C1 segment of cervical spinal cord (tissue), 14 donors: ENCODE measurements at places on chromosomes 2 and 18.

GRCh38 chr2:76731157-76731556 lies 791.0 kb downstream of the LRRTM4 start:
- no peak for DNase-seq

GRCh38 chr2:70508711-70509462 lies 44.7 kb downstream of the TGFA start:
- DNase-seq = no peak

- DNase-seq = no peak
Measured at GRCh38 chr2:145760781-145761649, 1241.1 kb upstream of the ZEB2 start.

- DNase-seq = no peak
Measured at GRCh38 chr18:45621061-45621511, 5.8 kb downstream of the SLC14A2 start.

- no peak for DNase-seq
Measured at GRCh38 chr18:64562651-64563050, 413.8 kb upstream of the LINC00305 start.

GRCh38 chr2:171878481-171878993 lies 15.5 kb downstream of the SLC25A12 start:
- no peak for DNase-seq

DNA sequence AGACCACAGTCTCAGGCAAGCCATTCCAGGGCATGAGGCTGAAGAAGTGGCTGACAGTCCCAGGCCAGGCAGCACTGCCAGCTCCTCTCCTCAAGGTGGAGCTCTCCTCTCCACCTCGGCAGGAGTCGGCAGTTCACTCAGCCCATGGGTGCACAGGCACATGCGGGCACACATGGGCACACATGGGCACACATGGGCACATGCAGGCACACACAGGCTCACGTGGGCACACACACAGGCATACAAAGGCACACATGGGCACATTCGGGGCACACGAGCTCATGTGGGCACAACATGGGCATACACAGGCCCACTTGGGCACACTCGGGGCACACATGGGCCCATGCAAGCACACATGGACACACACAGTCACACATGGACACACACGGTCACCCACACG lies 65.3 kb upstream of the TAF1B start:
- no peak for DNase-seq

DNA sequence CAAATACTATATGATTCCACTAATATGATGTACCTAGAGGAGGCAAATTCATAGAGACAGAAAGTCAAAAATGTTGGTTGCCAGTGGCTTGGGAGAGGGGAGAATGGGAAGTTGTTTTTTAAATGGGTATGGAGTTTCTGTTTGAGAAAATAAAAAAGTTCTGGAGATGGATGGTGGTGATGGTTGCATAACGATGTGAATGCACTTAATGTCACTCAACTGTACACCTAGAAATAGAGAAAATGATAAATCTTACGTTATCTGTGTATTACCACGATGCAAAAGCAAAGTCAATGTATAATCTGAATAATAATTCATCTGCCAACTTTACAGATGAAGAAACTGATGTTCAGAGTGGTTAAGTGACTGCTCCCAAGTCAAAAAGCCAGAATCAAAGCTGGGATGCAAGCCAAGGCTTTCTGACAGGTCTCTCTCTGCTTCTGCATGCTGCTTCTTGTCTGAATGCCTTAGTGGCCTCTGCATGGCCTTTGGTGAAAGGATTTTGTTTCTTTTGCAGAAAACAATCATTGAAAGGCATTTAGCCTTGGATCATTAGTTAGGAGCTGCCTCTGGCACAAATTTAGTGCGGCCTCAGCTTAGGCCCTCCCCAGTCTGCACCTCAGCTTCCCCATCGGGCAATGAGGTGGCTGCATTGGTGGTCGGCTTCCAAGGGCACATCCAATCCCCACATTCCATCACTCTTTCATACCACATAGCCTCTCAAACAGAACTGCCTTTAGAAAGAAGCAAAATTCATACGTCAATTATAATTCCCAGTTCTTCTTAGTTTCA lies 46.5 kb upstream of the MYCN start:
- no peak for DNase-seq

- no peak for DNase-seq
Measured at GRCh38 chr2:20633001-20633400, 17.9 kb downstream of the HS1BP3 start.

DNA sequence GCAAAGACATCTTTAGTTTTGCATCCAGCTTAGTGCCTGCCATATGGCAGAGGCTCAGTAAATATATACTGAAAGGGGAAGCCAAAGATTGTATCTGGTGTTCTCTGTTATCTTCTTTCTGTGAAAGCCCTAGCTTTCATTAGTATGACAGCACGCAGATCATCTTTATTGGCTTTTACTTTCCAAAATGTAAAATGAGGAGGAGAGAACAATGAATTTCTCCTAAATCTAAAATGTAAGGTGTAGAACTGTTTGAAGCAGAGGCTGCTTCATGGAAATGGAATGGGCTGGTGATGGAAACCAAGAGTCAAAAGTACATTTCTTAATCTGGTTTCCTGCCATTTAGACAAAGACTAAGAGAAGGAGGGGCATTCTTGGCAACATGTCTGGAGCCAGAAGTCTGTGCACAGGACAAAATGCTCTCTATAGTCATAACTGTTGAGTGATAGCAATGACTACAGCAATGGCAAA lies 1029.9 kb upstream of the PIK3C3 start:
- DNase-seq = no peak

- DNase-seq = peak; percentile 39
Measured at GRCh38 chr2:2846332-2847208, 515.5 kb upstream of the MYT1L start.

DNA sequence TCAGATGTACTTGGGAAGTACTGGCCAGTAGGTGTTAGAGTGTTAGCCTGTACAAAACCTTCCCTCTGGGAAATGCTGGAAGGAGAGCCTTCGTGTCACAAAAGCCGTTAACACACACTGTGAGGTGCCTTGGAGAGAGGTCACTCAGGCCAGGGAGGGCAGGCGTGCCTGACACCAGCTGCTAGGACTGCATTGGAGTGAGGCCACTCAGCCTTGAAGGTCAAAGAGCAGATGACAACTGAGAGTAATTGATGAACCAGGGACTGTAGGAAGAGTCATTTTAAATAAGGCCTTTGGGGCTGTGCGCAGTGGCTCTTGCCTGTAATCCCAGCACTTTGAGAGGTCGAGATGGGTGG lies 45.4 kb downstream of the ASAP2 start:
- no peak for DNase-seq

GRCh38 chr2:239025096-239025801 lies 177.4 kb downstream of the TWIST2 start:
- DNase-seq = no peak

DNA sequence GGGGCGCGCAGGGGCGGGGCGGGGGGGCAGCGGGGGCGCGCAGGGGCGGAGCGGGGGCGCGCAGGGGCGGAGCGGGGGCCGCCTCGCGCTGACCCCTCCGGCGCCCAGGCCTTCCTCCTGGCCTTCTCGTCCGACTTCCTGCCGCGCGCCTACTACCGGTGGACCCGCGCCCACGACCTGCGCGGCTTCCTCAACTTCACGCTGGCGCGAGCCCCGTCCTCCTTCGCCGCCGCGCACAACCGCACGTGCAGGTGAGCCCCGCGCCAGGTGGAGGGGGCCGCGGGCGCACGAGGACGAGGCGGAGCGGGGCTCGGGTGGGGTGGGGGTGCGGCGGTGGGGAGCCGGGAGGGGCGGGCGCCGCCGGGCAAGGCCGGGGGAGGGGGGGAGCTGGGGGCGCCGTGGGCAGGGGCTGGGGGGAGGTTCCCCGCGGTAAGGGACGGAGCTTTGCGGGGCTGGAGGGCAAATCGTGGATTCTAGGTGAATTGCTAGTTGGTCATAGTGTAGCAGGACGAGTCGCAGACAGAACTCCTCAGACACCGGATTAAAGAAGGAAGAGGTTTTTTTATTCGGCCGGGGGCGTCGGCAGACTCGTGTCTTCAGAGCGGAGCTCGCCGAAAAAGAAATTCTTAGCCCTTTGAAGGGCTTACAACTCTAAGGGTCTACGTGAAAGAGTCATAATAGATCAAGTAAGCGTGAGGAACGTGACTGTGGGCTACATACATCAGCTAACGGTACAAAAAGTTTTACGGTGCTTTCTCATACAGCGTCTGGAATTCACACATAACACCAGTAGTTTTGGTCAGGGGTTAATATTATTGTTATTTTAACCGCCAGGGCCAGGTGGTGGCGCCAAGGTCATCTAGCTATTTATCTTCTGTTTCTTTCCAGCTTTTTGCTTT lies 29.9 kb downstream of the ANO7 start:
- DNase-seq = no peak

GRCh38 chr2:191611614-191612013 lies 66.3 kb upstream of the NABP1 start:
- DNase-seq = no peak

DNA sequence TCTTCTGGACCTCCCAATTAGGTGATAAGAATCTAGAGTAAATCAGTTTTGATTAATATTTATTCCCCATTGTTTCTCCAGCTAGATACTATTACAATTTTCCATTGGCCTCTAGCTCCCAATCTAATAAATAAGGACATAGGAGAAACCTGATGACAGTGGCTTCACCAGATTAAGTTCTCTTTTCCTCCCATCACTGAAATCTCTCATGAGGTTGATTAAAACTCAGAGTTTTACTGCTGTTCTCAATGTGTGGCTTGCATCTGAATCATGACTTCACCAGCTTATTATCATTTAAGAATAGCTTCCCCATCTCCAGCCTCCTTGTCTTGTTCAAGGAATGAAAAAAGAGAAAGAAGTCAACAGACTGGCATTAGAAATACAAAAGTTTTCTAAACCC lies 3.9 kb upstream of the CCDC102B start:
- no peak for DNase-seq

DNA sequence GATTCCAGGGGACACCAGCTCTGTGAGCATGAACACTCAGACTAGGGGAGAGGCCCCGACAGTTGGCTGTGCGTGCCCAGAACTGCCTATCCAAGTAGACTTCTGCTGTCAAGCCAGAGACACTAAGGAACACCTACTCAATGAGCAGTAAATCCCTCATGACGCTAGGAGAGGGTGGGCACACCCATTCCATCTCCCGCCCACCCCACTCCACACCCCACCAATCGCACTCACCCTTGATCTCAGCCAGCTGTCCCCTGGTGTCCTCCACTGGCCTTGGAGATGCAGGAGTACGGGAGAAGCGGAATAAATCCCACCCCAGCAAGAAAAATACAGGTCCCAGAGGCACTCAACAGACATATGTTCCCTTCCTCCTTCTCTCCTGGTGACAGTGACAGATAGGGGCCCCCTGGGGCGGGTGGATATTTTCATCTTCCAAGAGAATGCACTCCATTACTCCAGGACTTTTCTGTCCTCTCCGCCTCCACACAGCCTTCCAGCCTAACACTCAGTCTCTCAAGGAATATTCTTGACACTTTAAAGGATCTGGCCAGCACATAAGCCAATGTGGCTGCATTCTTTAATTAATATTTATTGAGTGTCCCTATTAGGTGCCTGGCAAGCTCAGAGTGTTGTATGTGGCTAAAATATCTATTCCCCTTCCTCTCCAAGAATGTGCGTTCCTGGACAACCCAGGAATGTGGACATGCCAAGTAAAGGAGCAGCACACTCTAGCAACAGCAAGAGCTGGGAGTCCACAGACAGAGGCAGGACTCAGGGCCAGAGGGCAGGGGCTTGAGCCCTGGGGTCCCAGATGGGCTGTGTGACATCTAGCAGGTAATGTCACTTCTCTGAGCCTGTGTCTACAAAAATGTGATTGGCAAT lies 13.1 kb upstream of the SMAD7 start:
- DNase-seq = no peak

- DNase-seq = no peak
Measured at GRCh38 chr2:100986157-100986556, 15.9 kb upstream of the RPL31 start.

DNA sequence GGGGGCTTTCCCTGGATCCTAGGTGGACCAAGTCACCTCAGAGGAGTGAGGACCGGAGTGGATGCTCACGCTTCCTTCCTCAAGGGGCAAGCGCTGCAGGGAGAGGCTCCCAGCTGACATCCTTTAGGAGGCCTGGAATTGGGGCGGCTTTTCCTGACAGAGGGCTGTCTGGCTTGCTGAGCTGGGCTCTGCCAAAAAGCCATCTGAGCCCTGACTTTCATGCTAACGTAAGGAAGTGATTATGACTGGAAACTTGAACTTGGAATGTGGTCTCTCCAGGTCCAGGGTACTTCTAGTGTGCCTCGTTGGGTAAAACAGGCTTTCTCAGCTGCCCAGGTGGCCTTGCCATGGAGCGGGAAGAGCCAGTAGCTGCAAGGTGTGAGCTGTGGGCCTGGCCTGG lies 268.3 kb upstream of the SPRED2 start:
- DNase-seq = no peak

GRCh38 chr2:202018950-202019349 lies 14.7 kb upstream of the FZD7 start:
- no peak for DNase-seq

- no peak for DNase-seq
Measured at GRCh38 chr2:94873362-94874276, 2.4 kb downstream of the TEKT4 start.

DNA sequence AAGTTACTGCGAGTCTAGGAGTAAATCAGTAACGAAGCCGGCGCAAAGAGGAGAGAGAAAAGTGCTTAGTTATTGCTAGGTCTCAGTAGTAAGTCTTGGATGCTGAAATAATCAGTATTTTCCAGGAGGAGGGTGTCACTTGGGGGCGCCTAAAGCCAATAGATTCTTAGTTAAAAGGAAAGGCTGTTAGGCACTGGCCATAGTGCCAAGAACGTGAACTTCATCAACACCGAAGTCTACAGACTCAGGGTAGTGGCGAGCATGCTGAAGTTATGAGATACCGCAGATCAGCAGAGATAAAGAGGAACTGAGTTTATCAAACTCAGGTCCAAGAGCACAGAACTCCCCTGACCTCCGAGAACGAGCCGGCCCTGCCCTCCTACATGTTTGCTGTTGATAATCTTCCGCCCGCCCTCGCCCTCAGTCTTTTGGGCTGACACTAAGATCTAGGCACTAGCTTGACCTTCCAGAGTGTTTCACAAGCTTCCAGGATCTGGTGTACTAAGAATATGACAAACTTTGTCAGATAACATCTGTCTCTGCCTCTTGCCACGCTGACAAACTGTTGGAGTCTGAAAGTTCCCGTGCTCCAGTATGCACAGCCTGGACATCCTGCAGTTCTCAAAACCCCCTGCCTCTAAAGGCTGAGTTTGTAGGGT lies 49.2 kb downstream of the CYB5A start:
- no peak for DNase-seq

DNA sequence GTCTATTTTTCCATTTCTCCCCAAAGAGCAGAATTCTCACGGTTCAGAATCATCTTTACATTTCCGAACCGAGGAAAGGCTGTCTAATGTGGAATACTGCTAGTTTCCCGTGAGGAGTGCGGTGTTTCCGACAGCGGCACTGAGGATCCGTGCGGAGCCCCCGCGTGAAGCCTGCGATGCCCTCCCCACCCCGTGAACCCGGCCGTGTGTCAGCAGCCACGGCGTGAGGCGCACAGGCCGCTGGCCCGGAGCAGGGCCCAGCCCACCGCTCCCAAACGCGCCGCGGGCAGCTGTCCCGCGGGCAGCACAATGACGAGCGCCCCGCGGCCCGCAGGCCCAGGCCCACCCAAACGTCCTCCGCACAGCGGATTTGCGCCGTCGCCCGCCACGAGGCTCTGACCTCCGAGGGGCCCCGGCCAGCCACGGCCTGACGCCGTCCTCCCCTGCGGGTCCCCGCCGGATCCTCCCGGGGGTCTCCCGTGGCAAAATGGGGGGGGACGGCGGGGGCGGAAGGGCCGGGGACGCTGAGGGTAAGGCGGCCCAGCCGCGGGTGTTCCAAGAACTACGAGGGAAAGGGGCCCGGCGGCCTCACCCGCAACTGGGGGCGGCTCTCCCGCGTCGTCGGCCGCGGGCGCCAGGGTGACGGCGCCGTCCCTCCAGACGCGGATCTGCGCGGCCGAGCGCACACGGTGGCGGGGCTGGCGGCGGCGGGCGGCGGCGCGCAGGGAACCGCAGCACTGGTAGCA lies 796 bp downstream of the SPIRE1 start:
- DNase-seq = peak; percentile 34
